Activated T-helper 1 cell treated with anti-CD3 and anti-CD28 coated beads, Interleukin-12 subunit alpha, Interleukin-12 subunit beta, Interleukin-2, Interleukin-4 antibody, amounts not matched to agents 30 ng/mL and 10 ng/mL and 1 ng/mL, durations not matched to agents 14 hours and 24 hours and 36 hours (primary cell): ENCODE measurements at places on chromosomes 2 and 18.

DNA sequence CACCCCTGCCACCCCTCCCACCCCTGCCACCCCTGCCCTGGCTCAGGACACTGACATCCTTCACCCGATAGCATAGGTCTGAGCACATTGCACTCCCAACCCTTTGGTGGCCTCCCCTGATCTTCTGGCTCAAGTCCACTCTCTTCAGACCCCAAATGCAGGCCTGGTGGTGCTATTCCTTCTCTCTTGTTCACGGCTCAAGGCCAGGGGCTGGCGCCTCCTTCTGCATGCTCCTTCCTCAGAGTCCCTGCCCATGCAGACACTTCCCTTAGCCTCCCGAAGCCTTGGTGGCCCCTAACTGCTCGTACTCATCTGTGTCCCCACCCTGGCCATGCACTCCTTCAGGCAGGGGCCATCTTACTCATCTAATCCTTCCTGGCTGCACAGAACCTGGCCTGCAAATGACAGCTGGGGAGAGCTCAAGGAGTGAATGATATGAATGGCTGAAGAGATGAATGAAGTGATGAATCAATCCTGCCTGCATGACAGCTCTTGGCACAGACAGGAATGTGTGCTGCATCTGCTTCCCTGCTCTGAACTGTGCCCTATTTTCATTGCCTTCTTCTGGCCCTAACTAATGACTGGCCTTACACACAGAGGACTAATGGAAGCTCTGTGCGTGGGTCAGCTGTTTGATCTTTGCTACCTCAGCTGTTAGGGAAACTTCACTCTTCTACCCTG lies 290.8 kb downstream of the DYSF start:
- H3K4me1 ChIP-seq = no peaks in the 10 kb centered on the region
- no peaks in the 10 kb centered on the region for H3K36me3 ChIP-seq
- no peak overlapping the region for H3K4me3 ChIP-seq
- H3K27me3 ChIP-seq = peaks cover 3% of the 10 kb centered on the region
- DNase-seq = no peak

GRCh38 chr2:189024901-189025618 lies 50.9 kb downstream of the COL3A1 start:
- no peak overlapping the region for H3K27ac ChIP-seq
- no peaks in the 10 kb centered on the region for H3K27me3 ChIP-seq
- no peak overlapping the region for H3K4me3 ChIP-seq

GRCh38 chr18:37705016-37705415 lies 139.4 kb upstream of the CELF4 start:
- no peak overlapping the region for H3K4me3 ChIP-seq
- no peak overlapping the region for H3K27ac ChIP-seq
- DNase-seq = no peak
- no peaks in the 10 kb centered on the region for H3K4me1 ChIP-seq

DNA sequence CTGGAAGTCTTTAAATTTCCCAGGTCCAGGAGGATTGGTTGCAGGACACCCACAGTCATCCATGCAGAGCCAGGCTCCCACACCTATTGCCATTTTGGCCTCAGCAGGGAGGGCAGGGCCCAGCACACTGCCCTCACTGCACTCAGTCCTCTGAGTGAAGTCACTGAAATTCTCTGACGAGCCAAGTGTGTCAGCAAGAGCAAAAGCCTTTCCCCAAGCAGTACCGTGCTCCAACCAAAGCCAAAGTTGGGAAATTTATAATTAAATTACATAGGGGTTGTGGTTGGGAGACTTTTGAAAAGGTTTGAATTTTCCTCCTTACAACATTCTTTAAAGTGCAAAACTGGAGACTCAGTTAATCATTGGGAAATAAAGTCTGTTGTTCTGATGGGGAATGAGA lies 98.5 kb upstream of the CD226 start:
- H3K36me3 ChIP-seq = peaks cover 13% of the 10 kb centered on the region
- H3K4me3 ChIP-seq = no peak overlapping the region
- peaks cover 4% of the 10 kb centered on the region for H3K4me1 ChIP-seq
- no peak overlapping the region for H3K27ac ChIP-seq
- no peaks in the 10 kb centered on the region for H3K27me3 ChIP-seq

DNA sequence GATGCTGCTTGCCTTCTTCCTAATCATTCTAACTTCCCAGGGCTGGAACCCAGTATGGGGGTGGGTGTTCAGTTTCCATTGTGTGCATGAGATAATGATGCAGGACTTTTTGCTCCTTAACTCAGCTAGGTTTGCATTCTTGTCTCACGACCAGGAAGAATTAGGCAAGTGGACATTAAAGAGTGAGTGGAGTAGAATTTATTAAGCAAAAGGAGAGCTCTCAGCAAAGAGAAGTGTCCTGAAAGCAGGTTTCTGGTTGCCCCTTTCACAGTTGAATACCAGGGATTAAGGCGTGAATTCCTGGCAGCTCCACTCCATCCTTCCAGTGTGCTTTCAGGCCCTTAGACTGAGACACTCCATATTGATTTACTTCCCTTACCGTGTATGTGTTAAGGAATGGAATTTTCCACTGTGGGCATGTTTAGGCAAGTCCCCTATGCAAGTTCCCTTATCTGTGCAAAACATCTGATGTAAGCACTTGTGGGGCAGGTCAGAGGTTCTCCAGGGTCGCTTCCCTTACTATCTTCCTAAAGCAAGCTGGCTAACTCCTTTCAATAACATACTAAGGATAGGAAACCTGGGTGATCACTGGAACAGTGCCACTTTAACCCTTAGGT lies 126.5 kb downstream of the GPR39 start:
- DNase-seq = no peak
- H3K4me3 ChIP-seq = no peak overlapping the region
- no peak overlapping the region for H3K27ac ChIP-seq
